Endodermal cell (in vitro differentiated cells): ENCODE measurements at places on chromosomes 1 and 21.

DNA sequence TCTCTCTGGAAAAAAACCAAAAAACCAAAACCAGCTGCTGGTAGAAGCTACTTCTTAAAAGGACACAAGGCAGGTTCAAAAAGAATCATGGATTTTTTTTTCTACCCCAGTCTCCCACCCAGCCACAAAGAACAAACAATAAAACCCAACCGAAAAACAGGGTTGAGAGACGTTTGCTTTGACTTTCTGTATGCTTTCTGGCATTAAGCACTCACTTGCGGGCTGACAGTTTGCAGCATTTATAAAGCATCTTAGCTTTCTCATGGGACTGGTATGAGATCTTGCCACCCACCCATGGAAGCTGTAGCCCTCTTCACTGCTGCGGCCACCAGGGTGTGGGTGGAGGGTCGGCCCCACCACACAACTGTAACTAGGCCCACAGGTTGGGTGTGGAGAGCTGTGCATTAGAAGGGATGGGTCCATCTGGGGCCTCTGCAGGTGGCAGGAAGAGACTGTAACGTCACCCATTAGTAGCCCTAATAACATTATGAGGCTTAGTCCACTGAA lies 165.7 kb downstream of the RHOU start:
- no peak for DNase-seq

GRCh38 chr1:115491298-115492018 lies 150.3 kb upstream of the VANGL1 start:
- no peak for DNase-seq

GRCh38 chr1:186843226-186843625 lies 14.5 kb downstream of the PLA2G4A start:
- no peak for DNase-seq

GRCh38 chr21:33286600-33287456 lies 20.7 kb downstream of the IL10RB start:
- DNase-seq = no peak

- DNase-seq = no peak
These were observed 95.3 kb downstream of the COP1 start for GRCh38 chr1:176111835-176112234.
